ENCODE measurements at places on chromosomes 2 and 18.

DNA sequence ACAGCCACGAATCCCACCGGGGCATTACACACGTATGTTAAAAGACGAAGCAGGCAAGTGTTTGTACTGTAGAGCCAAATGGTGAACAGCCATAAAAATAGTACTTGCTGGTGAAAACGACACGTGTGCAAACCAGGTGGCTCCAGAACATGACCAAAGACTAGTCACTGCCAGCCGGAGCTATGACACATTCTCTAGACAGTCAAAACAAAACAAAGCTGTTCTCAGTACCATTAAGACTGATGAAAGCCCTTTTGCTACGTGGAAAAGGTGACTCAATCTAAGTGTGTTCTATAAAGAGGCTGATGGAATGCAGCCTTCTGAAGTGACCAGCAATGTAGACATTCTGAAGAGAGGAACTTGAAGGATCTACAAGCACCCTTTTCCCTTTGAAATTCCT is 367.7 kb upstream of the NETO1 start:
- DNase-seq, result no peak

GRCh38 chr2:145524836-145525235 is 1004.9 kb upstream of the ZEB2 start:
- DNase-seq, result no peak

GRCh38 chr18:57210716-57211411 is 64.0 kb downstream of the BOD1L2 start:
- DNase-seq, result no peak

- DNase-seq, result no peak
These were observed 303.8 kb upstream of the KLHL14 start for GRCh38 chr18:33076601-33077000.

DNA sequence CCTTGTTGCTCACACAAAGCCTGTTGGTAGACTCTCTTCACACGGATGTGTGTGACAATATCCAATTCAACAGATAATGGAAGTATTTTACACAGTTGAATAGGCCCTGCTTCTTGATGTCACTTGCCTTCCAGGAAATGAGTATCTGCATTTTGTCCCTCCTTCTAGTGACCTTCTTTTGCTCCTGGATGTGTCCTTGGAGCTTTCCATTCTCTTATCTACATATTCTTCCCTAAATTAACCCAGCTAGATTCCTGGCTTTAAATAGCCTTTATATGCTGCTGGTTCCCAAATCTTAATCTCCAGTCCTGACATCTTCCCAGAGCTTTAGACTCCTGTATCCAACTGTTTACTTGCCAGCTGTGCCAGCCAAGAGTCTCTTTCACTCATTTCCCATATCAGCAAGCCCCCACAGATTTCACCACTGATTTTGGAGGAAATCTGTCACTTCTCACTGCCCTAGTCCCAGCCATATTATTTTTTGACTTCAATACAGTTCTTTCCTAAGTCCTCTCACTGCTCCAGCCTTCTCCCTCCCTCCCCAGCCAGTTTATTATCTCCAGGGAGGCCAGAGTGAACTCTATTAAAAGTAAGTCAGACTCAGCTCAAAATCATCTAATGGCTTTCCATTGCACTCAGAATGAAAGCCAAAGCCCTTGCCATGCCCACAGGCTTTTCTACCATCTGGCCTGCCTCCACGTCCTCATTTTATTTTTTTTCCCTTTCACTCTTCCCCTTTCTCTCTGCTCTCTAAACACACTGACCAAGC is 170.0 kb downstream of the PDE11A start:
- DNase-seq, result no peak

DNA sequence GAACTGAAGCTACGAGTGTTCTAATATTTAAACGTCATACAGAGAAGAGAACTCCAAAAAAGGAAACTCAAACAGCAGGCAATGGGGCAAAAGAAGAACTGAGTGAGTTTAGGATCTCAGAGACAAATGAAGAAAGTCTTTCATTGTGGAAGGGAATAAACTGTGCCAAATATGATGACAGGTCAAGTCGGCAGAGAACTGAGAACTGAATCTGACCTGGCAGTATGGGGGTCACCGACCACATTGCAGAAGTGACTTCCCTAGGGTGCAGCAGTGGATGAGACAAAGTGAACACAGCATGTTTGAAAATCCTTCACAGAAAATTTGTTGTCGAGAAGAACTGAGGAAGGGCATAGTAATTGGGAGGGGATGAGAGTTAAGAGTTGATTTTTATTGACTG is 55.9 kb downstream of the TTC21B start:
- no peak for DNase-seq

- DNase-seq, result no peak
These were observed 35.8 kb downstream of the ANO7 start for GRCh38 chr2:241224018-241224850.

DNA sequence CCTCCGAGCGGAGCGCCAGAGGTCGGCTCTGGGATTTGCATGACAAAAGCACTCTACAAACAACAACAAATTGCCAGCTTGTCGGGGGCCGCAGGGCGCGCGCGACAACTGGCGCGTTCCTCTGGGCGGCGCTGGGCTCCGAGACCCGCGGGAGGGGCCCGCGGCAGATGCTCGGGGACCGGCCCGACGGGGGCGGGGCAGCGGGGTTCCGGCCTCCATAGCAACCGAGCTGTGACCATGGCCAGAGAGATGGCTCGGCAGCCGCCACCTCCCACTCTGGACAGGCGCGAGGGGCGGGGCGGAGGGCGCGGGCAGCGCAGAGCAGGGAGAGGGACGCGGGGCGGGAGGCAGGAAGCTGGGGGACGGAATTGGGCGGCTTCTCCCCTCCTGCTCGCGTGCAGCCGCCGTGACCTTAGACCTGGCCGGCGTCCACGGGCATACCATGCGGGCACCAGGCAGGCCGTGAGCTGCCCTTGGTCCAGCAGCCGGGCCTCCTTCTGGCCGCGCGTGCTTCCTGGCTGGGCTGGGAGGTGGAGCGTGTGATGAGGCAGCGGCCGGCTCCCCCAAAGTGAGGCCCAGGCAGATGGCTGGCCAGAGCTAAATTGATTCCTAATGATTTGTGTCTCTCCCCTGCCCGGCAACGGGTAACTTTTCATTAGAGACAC is 171.5 kb downstream of the CELF4 start:
- DNase-seq, result no peak

- DNase-seq, result no peak
These were observed 23.6 kb upstream of the STAT4 start for GRCh38 chr2:191174442-191174841.

- no peak for DNase-seq
These were observed 88.9 kb downstream of the PLEKHM3 start for GRCh38 chr2:207936380-207936779.

GRCh38 chr2:31053929-31054782 is 84.1 kb downstream of the GALNT14 start:
- DNase-seq, result no peak

DNA sequence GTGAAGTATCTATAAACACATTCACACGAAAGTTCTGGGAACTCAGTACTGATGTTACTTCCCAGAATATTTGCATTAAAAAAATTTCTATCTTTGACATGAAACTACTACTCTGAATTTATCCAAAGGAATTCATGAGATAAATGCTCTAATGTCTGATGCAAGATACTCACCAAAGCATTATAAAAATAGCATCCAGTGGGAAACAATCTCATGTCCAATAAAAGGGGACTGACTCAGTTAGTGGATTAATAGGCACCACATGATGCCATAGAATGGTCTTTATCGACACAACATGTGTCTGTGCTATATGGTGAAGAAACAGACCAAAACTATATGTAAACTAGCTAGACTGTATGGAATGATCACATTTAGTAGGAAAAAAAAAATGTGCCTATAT is 33.9 kb downstream of the LAMA3 start:
- DNase-seq, result no peak

- DNase-seq, result no peak
These were observed 43.2 kb upstream of the MRPL33 start for GRCh38 chr2:27728081-27728858.

DNA sequence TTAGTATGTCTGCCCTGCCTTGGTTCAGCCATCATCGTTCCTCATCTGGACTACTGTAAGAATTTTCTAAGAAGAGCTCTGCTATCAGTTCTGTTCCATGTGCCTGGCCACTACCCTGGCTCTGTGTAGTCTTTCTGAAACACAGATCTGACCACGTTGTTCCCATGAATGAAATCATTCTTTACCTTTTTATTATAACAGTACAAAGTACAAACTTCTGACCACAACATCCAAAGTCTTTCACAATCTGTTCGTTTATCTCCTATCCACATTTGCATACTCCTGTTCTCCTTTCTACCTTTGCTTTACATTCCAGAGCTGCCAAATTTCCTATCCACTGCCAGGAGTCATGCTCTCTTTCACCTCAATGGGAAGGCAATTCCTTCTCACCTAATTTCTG is 284.6 kb upstream of the LRP1B start:
- DNase-seq, result no peak

DNA sequence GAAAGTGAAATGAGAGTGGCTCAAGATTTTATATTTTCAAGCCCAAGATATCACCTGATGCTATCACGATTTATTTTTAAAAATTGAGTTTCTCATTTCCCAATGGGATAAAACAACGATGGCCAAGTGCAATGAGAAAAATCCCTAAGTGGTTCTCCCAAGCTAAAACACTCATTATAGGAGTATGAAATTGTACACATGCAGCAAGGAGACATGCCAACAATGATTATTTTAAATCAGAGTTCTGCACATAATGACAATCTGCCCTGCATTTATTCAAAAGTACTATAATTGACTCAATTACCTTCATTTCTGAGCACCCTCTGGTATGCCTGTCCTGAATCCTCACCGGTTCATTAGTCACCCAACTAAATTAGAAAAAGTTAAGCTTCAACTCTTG is 12.7 kb downstream of the CYTIP start:
- DNase-seq, result no peak

GRCh38 chr2:98768384-98769113 is 37.6 kb upstream of the MGAT4A start:
- no peak for DNase-seq

DNA sequence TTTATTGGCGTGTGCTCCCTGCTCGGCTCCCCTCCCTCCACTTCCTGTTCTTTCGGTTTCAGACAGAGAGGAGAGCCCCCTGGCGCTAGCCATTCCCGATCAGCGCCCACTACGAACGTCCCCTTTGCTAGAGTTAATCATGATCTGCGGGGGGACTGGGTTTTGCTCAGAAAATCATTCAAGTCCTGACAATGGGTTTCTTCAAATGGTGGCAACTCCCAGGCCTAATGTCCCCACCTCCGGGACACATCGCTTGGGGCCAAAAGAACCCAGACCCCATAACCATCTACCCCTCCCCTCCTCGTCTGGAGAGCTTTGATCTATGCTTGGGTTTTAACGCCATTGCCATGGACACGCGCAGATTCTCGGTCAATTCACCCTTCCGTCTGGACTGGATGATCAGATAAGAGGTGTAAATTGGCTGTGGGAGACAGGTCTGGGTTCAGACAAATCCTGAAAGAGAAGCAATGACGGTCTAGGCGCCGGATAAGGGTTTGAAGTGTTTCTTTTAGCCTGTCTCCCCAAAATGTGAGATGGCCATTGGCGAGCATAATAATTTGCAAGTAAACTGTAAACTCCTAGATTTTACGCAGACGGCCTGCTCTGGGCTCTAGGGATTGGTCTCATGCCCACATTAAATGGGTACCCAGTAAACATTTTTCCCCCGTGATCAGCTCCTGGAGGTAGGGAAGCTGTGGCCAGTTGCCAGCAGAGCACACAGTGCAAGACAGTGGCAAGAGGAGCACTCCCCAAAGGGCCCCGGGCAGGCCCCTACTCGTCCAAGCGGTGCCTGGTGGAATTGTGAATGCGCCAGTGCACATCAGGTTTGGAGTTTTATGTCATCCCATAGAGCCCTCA is 4.7 kb downstream of the NRP2 start:
- no peak for DNase-seq

- no peak for DNase-seq
These were observed 574.8 kb downstream of the LRP1B start for GRCh38 chr2:141555876-141556470.

GRCh38 chr2:186201371-186201770 is 284.7 kb upstream of the ZC3H15 start:
- DNase-seq, result no peak

DNA sequence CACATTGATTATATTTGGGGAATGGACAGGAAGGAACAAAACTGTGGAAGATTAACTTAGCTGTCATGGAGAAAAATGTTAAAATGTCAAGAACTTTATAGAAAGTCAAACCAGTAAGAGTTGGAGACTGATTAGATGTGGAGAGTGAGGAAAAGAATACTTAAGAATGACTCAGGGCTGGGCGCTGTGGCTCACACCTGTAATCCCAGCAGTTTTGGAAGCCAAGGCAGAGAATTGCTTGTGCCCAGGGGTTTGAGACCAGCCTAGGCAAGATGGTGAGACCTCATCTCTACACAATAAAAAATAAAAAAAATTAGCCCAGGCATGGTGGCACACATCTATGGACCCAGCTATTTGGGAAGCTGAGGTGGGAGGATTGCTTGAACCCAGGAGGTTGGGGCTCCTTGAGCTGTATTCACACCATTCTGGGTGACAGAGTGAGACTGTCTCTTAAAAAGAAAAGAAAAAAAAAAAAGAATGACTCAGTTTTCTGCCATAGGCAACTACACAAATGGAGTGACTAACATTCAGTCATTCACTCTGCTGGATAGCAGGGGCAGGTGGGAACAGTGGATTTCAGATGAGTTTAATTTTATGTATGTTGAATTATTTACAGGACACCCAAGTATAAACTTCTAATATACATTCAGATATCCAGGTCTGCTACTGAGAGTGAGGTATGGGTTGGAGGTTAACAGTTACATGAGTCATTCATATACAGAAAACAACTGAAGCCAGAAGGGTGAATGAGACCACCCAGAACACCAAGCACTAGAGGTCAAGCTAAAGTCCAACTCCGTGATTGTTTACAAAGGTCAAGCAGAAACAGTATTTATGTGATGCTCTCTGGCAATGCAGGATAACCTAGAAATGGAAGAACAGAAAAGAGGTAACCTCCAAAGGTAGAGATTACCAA is 33.9 kb downstream of the ORC2 start:
- DNase-seq, result no peak

DNA sequence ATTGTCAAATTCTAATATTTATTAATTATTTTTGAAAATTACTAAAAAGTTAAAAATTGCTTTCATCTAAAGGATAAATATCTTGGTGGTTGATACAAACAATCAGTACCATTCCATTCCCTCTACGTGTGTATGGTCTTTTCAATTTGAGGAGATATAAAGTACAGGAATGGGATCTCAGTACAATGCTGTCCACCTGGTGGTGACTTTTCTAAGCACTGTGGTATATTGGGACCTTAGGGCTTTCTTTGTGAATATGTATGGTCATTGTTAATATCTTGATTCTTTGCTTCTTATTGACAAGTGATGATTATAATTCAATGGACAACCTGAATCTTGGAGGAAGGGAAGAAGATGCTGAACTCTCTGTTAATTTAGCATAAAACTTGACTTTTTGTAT is 83.1 kb downstream of the NBEAL1 start:
- no peak for DNase-seq

Data from T-helper 1 cell (primary cell).